ENCODE measurements at places on chromosomes 2 and 18. TPM values are rescaled to one million over a fixed set of nuclear protein-coding genes. Genes with fewer than 3 reads are reported as not detected.

GRCh38 chr2:205358351-205358815 lies 323.9 kb upstream of the NRP2 start:
- H3K27me3 ChIP-seq, result no peaks in the 10 kb centered on the region
- no peak overlapping the region for H3K4me3 ChIP-seq
- DNase-seq, result no peak

DNA sequence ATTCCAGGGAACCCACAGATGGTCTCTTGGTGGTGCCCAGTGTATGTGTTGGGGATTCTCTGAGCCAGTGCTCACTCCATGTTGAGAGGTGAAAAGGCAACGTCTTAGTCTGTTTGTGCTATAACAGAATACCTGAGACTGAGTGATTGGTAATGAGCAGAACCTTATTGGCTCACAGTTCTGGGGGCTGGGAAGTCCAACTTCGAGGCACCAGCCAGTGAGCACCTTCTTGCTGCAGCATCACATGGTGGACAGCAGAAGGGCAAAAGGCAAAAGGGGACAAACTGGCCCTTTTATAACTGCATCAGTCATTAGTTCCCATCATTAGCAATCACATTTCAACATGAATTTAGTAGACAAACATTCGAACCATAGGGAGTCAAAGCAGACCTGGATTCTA lies 81.0 kb upstream of the SP3 start:
- no peaks in the 10 kb centered on the region for H3K36me3 ChIP-seq
- DNase-seq, result no peak
- no peak overlapping the region for H3K27ac ChIP-seq

DNA sequence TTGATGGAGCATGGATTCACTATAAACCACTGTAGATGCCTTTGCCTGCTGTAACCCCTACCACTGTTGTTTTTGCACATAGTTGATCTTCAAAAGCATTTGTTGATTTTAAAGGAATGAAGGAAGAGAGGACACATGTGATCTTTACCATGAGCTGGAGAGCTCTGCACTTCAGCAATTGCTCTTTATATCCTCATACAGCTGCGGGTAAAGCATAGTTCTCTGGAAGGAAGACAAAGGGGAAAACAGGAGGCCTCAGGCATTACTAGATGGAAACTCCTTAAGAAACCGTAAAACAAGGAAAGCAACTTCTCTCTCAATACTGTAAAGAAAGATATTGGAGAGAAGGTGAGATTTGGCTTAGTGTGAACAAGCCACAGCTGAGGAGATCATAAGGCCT lies 60.6 kb downstream of the SCG2 start:
- no peaks in the 10 kb centered on the region for H3K36me3 ChIP-seq
- no peak overlapping the region for H3K4me3 ChIP-seq
- no peak overlapping the region for H3K27ac ChIP-seq
- H3K27me3 ChIP-seq, result no peaks in the 10 kb centered on the region
- no peak for DNase-seq
- H3K4me1 ChIP-seq, result peaks cover 4% of the 10 kb centered on the region

CKAP2L gene
- 1.4 TPM for total RNA-seq

- no peak overlapping the region for H3K27ac ChIP-seq
- DNase-seq, result no peak
- H3K4me1 ChIP-seq, result peaks cover 2% of the 10 kb centered on the region
- H3K27me3 ChIP-seq, result no peaks in the 10 kb centered on the region
These were observed 71.7 kb downstream of the EIPR1 start for GRCh38 chr2:3305952-3306351.

DNA sequence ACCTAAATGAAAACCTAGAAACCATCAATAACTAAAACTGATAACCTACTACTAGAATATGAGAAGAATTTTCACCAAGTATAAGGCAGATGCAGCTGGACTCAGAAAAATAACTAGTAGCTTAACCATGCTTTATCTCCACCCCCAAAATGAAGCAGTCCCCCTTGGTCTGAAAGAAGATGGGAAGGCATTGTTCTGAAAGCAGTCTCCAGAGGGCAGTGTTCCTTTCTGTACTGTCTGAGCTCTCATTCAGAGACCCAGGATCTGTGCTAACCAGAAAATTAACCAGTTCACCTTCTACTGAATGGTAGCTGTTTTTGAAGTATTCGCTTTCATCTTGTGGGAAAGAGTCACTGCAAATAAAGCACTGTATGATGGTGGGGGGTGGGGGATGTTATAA lies 273.0 kb downstream of the PDE11A start:
- H3K4me1 ChIP-seq, result no peaks in the 10 kb centered on the region
- no peak overlapping the region for H3K4me3 ChIP-seq
- H3K27me3 ChIP-seq, result no peaks in the 10 kb centered on the region
- H3K36me3 ChIP-seq, result no peaks in the 10 kb centered on the region
- DNase-seq, result no peak
- H3K27ac ChIP-seq, result no peak overlapping the region

DNA sequence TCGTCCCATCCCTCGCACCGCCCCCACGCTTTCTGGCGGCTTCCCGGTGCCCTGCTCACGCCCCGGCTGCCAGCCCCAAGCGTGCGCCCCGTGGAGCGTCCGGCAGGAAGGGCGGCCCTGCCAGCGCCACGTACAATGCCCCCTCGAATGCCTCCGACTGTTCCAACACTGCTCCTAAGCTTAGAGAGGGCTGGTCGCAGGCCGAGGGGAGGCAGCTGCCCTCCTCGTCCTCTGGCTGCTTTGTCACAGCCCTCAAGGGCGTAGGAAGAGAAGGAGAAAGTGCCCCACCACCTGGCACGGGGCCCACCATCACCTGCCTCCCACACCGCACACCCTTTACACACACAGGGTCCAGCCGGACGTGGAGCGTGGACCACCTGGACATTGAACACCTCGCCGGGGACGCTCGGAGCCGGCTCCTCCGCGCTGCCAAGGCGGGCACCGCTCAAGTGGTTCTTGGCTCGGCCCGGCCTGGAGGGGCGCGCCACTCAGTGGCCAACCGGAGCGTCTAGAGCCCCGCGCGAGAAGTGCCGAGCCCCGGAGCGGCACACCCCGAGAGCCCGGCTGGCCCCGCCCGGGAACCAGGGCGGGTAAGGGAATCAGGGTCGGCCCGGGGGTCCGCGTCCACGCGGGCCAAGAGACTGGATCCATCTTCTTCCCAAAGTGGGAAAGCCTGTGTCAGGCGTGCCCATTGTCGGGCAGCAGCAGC lies 830 bp downstream of the DNER start:
- H3K4me1 ChIP-seq, result peaks cover 10% of the 10 kb centered on the region
- no peak for DNase-seq

- no peaks in the 10 kb centered on the region for H3K36me3 ChIP-seq
- peaks cover 7% of the 10 kb centered on the region for H3K4me1 ChIP-seq
- no peak overlapping the region for H3K4me3 ChIP-seq
These were observed 195.3 kb upstream of the MEIS1 start for GRCh38 chr2:66239655-66240054.

GDF7 gene
- total RNA-seq, result 0.11 TPM

- no peak overlapping the region for H3K27ac ChIP-seq
- no peaks in the 10 kb centered on the region for H3K27me3 ChIP-seq
- DNase-seq, result no peak
- peaks cover 2% of the 10 kb centered on the region for H3K4me1 ChIP-seq
- H3K36me3 ChIP-seq, result no peaks in the 10 kb centered on the region
These were observed 209.6 kb upstream of the TNP1 start for GRCh38 chr2:217069263-217070042.

TEKT4 gene
- total RNA-seq, result 7.0 TPM

ADAM23 gene
- 1.5 TPM for total RNA-seq

DNA sequence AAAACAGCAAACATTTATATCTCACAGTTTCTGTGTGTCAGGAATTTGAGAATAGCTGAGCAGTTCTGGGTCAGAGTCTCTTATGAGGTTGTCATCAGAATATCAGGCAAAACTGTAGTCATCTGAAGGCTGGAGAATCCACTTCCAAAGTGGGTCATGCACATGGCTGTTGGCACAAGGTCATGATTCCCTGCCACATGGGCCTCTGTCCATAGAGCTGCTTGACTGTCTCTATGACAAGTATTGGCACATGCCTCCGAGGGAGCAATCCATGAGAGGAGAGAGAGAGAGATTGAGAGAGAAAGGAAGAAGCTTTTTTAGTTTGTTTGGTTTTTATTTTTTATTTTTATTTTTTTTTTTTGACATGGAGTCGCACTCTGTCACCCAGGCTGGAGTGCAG lies 101.8 kb upstream of the DDX18 start:
- no peaks in the 10 kb centered on the region for H3K36me3 ChIP-seq
- no peak overlapping the region for H3K27ac ChIP-seq
- no peak overlapping the region for H3K4me3 ChIP-seq
- no peaks in the 10 kb centered on the region for H3K27me3 ChIP-seq
- H3K4me1 ChIP-seq, result no peaks in the 10 kb centered on the region

GRCh38 chr2:176680916-176681516 lies 411.8 kb downstream of the MTX2 start:
- no peaks in the 10 kb centered on the region for H3K27me3 ChIP-seq
- H3K4me3 ChIP-seq, result no peak overlapping the region
- no peaks in the 10 kb centered on the region for H3K36me3 ChIP-seq
- H3K4me1 ChIP-seq, result no peaks in the 10 kb centered on the region
- DNase-seq, result no peak

DNA sequence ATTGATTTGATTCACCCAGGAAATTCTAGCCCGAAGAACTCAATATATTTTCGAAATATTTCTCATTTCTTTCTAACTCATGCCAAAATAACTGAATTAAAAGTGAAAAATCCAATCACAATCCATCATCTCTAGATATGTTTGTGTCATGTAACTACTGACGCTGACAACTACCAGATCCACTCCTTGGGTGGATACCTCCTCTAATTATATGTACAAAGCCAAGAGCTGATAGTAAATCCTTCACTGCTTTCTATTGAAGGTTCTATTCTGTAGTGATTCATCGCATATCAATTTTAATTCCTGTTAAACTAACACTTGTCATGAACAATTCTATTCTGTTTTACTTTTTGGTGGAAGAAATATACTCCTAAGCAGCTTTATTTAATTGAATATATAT lies 1056.6 kb upstream of the NXPH2 start:
- no peaks in the 10 kb centered on the region for H3K4me1 ChIP-seq
- H3K36me3 ChIP-seq, result no peaks in the 10 kb centered on the region
- no peak for DNase-seq
- H3K27ac ChIP-seq, result no peak overlapping the region
- H3K27me3 ChIP-seq, result no peaks in the 10 kb centered on the region
- H3K4me3 ChIP-seq, result no peak overlapping the region

DNA sequence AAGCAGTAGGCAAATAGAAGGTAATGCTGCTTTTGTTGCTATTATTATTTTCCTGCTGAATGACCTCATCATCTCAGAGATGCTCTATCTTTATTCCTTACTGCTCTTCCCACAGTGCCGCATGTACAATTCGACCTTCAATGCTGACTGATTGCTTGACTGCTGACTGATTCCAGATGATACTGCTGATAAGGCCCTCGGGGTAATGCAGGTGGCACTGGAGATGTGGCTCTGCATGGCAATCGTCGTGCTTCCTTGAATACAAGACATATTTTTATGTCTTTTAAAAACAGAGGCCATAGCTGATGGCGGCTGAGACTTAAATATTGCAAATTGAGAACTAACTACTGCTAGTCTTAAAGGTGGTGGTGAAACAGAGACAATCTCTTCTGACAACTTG lies 146.6 kb downstream of the LOXHD1 start:
- no peak overlapping the region for H3K4me3 ChIP-seq
- H3K4me1 ChIP-seq, result no peaks in the 10 kb centered on the region
- H3K27ac ChIP-seq, result no peak overlapping the region
- no peaks in the 10 kb centered on the region for H3K36me3 ChIP-seq
- H3K27me3 ChIP-seq, result no peaks in the 10 kb centered on the region

PROC gene
- total RNA-seq, result not detected

GRCh38 chr18:36560187-36560586 lies 262.7 kb downstream of the FHOD3 start:
- H3K27me3 ChIP-seq, result no peaks in the 10 kb centered on the region
- DNase-seq, result no peak
- H3K27ac ChIP-seq, result no peak overlapping the region
- H3K4me3 ChIP-seq, result no peak overlapping the region
- H3K4me1 ChIP-seq, result no peaks in the 10 kb centered on the region
- no peaks in the 10 kb centered on the region for H3K36me3 ChIP-seq

Data from ovary (tissue), 10 donors.